ENCODE measurements at places on chromosomes 7 and 10. TPM values are rescaled to one million over a fixed set of nuclear protein-coding genes. Genes with fewer than 3 reads are reported as not detected.

MTG1 gene
- 51.1 TPM for polyA plus RNA-seq

SEPTIN7 gene
- polyA plus RNA-seq: 514 TPM

SHTN1 gene
- polyA plus RNA-seq: 21.4 TPM

EIF5AL1 gene
- 3.1 TPM for polyA plus RNA-seq

- no peak for DNase-seq
Observed at GRCh38 chr7:97017192-97018125, 7.2 kb downstream of the DLX5 start.

GRCh38 chr7:3267966-3268690, 32.9 kb upstream of the SDK1 start:
- peak; percentile 23 for DNase-seq

- DNase-seq: peak; percentile 82
Observed at GRCh38 chr10:112490545-112490944, 43.5 kb downstream of the VTI1A start.

DNA sequence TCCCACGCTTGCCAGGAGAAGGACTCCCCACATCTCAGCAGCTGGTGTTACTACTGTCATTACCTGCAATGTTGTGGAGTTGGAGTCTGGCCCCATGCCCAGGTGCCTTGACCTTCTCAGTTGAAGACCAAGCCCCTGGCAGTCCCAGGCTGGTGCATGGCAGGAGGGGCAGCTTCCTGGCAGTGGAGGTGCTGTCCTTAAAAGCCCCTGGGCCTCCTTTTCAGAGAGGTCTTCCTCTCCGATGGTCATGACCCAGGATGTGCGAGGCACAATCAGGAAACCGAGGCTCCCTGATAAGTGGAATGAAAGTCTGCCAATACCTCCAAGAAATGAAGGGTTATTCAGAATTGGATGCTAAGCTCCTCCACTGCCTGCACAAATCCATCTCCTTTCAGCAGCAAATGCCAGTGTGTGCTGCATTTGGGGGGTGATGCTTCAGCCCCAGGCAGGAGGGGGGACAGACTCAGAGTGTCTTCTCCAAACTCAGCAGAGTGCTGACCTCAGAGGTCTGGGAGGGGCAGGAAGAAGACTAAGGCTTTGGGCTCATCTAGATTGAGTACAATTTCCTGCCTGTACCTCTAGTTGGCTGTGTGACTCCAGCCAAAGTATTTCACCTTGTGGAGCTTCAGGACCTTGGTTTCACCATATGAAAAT, 97.0 kb upstream of the DDC start:
- no peak for DNase-seq

Data from right lung (tissue), 10 donors.